T1000 (cell line): ENCODE measurements at places on chromosomes 6 and 20.
A peak's percentile ranks its signal among the peaks of the same experiment; 100 is the strongest.

GRCh38 chr6:161727083-161727833, 453.4 kb upstream of the AGPAT4 start:
- no peak for DNase-seq

DNA sequence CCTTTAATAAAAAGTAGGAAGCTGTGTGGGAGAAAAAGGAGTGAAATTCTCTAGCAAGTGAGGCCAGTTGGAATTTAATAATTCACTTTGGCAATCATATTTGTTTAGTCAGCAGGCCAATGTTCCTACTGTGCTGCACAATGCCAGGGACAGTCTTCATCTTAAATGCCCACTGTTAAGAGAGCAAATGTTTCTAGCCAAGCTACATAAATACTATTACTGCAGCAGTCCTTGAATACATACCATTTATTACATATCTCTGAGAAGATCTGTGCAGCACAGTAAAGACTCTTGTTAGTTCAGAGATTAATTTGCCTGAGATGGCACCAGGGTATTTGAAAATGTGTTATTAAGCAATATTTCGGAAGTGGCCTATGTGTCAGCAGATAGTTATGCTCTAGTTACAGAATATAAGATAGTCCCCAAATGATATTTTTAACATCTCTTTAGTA, 105.4 kb downstream of the OGFRL1 start:
- DNase-seq = no peak

DNA sequence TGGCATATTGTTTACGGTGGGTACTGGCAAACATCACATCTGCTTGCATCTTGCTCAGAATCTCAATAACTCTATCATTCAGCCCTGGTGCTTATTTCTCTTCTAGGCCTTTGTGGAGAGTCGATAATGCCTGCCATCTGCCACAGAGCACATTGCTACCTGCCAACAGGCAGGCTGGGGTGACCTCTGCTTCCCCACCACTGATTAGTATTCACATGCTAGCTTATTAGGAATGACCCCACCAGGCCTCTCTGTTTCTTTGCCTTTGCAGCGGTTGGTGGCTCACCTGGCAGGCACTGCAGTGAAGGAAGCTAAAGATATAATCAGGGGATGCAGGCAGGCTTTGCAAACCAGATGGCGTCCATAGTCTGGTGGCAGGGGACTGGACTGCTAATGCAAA, 154.5 kb downstream of the MMS22L start:
- DNase-seq = no peak

- DNase-seq = no peak
Observed at GRCh38 chr20:3168079-3168828, 5.1 kb downstream of the LZTS3 start.

DNA sequence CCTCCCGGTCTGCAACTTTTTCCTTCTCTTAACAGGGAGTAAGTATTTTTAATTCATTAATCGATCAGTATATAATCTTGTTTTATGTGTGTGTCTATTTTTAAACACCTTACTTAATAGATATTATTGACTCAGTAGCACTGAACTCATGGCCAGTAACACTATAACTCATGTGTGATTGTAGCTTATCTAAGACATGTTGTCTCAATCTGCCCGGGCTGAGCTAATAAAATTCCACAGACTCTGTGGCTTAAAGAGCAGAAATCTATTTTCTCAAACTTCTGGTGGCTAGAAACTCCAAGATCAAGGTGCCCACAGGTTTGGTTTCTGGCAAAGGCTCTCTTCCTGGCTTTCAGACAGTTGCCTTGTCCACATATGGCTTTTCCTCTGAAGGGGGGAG, 68.8 kb upstream of the TNFAIP3 start:
- no peak for DNase-seq

- no peak for DNase-seq
Observed at GRCh38 chr6:125637207-125637606, 112.2 kb upstream of the HEY2 start.

GRCh38 chr6:32108094-32108627, 977 bp downstream of the TNXB start:
- peak; percentile 71 for DNase-seq

- DNase-seq = no peak
Observed at GRCh38 chr20:49388744-49389143, 93.7 kb downstream of the KCNB1 start.

GRCh38 chr20:25378884-25379733, 11.5 kb downstream of the ABHD12 start:
- no peak for DNase-seq

GRCh38 chr6:155117256-155117655, 122.1 kb downstream of the TIAM2 start:
- DNase-seq = no peak

DNA sequence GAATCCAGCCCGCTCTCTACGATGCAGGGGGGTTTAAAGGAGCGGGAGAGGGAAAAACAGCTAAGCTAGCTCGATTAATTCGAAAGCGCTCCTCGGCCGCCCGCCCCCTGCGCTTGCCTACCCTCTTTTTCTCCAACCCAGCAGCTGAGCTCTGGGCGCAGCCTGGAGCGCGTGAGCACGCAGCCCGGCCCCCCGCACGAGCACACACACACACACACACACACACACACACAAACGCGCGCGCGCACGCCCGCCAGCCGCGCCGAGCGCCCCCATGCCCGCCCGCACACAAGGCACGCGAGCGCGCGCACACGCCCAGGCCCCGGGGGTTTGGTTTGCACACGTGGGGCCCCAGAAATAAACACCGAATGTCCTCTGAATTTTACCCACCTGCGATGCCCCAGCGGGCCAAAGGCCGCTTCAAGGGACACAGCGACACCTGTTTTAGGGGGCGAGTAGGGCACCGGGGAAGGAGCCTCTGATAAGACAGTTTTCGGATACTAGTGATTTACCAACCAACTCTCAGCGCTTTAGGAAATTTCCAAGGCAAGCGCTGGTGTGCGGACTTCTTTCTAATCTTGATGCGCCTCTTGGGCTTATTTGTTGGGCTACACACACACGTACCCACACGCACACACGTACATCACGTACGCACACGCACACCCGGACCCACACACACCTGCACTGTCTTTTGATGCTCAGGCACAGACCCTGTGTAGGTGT, 802 bp upstream of the NRN1 start:
- peak; percentile 6 for DNase-seq

- DNase-seq = no peak
Observed at GRCh38 chr6:156998794-156999330, 221.7 kb downstream of the ARID1B start.

DNA sequence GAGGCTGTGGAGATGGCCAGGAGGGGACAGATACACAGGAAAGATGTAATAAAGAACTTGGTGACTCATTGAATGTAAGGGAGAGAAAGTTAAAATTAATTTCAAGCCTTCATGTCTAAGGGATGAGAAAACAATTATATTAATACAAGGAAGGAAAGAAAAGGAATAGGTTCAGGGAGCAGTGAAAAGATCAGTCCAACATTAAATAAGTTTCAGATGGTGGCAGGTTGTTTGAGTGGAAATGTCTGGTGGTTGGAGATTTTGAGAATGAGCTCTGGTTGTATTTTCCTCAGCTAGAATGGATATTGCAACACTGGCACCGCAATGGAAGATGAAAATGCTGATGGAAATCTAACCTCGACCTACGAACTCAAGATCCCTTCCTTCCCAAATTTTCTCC, 304.3 kb downstream of the COL12A1 start:
- no peak for DNase-seq

GRCh38 chr20:53926428-53927028, 143.9 kb downstream of the BCAS1 start:
- peak; percentile 66 for DNase-seq

GRCh38 chr6:33344701-33345697, 27.5 kb upstream of the ZBTB22 start:
- peak; percentile 41 for DNase-seq

DNA sequence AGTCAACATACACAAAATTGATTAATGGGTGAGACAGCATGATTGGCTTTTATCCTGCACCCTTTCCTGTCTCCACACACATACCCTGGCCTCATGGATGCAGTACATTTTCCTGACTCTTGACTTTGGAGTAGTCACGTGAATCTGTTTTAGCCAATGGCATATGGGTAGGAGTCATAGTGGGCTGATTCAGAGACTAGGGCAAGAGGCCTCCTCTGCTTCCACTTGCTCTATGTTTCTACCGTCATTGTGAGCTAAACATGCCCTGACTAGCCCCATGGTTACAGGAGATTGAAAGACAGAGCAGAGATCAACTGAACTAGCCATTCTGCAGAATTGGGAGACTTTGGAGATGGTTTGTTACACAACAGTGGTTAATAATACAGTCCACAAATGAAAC, 850.0 kb downstream of the DHX35 start:
- no peak for DNase-seq

DNA sequence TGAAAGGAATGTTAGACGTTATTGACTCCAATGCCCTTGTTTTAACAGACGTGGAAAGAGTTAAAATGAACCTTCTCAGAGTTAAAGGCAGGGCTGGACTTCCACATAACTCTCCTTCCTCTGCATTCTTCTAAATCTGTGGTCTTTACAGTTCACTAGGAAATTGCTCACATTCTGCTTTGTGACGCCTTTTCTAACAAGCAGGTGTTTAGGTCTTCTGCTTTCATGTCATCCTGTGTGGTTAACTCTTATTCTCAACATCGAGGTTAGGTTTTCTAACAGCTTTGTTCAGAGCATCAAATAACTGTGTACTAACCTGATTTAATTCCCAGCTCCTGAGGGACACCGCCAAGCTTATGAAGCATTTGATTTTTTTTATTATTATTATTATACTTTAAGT, 81.3 kb upstream of the NT5E start:
- DNase-seq = no peak

DNA sequence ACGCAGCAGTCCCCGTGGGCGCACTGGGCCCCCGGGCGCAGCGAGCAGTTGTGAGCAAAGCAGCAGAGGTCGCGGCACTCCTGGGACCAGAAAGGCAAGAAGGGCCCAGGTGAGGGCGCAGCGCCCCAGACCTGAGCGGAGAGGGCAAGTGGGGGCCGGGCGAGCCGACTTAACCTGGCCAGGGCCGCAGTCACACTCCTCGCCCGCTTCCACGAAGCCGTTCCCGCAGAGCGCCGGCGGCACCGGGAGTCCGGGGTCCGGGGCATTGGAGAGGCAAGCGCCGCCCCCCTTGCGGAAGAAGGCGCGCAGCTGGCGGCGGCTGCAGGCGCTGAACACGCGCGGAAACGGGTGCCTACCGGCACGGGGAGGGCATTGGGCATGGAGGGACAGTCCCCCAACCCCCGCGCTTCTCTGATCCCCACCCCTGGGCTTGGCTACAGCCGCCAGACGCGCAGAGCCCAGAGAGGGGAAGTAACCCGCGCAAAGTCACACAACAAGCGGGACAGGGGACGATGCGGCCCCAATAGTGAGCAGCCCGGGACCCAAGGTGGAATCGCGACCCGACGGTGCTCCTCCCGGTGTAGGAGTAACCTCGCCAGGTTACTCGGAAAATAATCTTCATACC, 9.2 kb downstream of the ADAM33 start:
- no peak for DNase-seq

DNA sequence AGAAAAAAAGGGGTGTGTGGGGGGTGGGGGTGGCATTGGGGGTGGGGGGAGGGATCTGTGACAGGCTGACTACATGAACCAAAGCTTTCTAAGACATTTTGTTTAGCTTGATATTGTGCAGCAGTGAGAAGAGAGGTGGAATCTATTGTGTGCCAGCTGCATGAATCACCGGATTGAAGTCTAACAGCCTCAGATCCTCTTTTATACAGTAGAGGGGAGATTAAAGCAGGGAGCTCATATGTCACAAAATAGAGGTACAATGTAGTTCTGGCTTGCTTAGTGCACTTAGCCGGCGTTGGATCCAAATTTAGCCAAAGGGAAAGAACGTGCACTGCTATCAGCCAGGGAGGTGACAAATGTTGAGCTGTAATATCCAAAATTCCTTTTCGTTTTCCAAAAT, 404.2 kb upstream of the CITED2 start:
- no peak for DNase-seq

DNA sequence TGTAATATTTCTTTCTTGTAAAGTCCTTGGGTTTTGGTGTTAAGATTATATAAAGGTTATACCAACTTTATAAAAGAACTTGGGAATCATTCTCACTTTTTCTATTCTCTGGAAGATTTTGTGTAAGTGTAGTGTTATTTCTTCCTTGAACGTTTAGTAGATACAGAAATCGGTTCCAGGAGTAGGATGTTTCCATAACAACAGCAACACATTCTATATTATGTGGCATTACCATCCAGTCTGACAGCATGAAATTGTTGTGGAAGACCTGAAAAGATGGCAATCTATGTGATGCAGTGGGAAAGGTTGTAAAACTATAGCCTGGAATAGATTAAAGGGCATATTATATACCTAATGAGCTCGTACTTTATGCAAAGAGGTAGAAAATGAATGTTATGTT, 13.8 kb downstream of the ECT2L start:
- no peak for DNase-seq

GRCh38 chr6:141364232-141364631, 768.5 kb upstream of the GJE1 start:
- DNase-seq = no peak

DNA sequence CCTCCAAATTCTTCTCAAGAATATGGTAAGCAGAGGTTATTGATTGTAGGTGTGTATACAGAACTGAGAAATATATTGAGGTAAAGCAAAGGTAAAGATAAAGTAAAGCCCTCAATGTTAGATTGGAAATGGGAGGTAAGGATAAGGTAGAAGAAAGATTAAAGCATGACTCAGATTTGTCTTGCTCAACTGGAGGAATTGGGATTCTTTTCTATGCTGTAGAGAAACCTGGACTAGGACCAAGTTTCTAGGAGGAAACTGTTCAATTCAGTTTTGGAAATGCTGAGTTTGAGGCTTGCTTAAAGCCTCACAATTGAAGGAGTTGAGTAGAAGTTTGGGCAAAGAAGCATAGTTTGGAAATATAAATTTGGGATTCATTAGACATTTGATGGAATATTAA, 634.0 kb upstream of the PTCHD4 start:
- DNase-seq = no peak

DNA sequence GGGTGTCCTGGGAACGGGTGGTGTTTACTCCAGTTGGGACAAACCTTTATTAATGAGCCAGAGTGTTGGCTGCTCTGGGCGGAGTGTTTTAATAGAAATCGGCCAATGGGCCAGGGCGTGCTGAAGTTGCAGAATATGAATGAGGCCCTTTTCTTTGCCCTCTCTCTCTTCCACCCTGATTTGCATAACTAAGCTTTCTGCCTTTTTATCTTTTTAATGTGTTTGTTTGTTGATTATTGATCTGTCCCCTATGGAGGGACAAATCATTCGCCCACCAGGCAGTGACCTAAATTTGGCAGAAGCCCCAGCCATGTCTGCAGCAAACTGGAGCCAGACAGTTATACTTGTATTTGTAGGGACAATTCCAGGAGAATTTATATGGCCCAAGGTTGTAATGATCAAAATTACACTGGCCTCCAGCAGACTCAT, 420.9 kb downstream of the PREX1 start:
- DNase-seq = no peak

DNA sequence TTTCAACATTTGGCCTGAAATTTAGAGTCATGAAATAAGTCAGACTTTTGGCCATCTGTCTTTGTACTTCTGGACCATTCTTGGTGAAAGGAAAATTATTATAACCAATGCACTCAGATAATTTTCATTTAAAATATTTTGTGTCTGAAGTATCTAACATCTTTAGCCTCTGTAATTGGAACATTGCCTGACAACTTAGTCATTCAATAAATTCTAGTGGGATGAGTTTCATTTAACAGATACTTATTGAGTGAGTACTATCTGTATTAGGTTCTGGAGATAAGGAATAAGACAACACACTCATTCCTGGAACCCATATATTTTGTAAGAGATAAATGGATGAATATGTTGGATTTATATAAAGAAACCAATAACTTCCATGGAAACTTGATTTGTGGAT, 536.0 kb downstream of the BCKDHB start:
- DNase-seq = no peak

- no peak for DNase-seq
Observed at GRCh38 chr6:80186082-80186481, 79.6 kb downstream of the BCKDHB start.

GRCh38 chr6:73803562-73804241, 107.7 kb downstream of the CD109 start:
- no peak for DNase-seq
